ENCODE measurements at places on chromosomes 7 and 10. TPM values are rescaled to one million over a fixed set of nuclear protein-coding genes. Genes with fewer than 3 reads are reported as not detected.

- no peaks in the 10 kb centered on the region for H3K27me3 ChIP-seq
- H3K36me3 ChIP-seq: no peaks in the 10 kb centered on the region
- H3K4me1 ChIP-seq: peaks cover 53% of the 10 kb centered on the region
- no peak overlapping the region for H3K27ac ChIP-seq
- DNase-seq: no peak
These were observed 4.2 kb downstream of the BNIP3 start for GRCh38 chr10:131977323-131978096.

DNA sequence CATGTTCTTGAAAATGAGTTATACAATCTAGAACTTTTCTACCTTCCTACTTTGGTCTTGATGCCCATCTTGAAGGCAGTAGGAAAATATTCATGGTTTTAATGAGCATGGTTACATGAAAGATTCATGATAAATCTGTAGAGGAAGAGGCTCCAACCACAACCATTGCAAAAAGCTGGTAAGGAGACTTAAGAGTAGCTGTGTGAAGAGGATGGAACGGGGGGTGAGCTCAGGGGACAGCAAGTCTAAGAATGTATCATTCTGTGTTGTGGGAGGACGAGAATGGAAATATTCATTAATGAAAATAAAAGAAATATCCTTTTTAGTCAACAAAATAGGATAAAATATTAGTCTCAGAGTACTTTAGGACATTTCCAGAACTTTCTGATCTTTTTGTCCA, 81.1 kb downstream of the BMPER start:
- H3K4me1 ChIP-seq: no peaks in the 10 kb centered on the region
- H3K27me3 ChIP-seq: no peaks in the 10 kb centered on the region
- H3K4me3 ChIP-seq: no peak overlapping the region
- no peak overlapping the region for H3K27ac ChIP-seq
- no peaks in the 10 kb centered on the region for H3K36me3 ChIP-seq
- no peak for DNase-seq

DNA sequence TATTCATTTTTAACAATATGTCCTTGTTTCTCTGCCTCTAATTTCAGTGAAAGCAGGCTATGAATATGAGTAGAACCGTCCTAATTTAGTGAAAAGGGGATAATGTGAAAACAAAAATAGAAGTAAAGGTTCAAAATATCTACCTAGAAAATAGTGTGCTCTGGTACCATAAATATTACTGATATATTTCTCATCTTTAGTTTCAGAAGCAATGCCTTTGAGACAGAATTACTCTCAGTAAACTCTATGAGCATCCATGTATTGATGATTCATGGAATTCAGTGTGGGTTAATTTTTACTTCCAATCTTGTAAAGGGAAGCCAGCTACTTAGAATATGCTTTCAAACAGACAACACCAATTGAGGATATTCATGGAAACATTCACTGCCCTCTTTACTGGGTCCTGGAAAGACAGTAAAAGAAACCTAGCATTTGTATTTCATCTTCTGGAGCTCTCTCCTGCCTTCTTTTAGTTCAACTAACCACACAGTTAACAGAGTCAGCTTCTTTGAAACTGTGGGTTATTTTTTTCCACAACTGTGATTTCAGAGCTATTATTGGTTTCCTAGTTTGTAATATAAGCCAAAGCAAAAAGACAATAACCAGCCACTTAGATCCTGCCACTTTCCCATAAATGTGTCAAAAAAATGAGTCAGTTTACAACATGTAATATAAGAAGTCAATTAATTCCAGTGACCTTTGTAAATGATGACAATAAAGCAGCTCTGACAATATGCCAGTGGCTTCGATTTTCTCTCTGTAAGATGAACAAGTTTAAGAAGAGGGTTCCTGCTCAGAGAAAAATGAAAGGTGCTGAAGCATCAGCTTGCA, 1.7 kb downstream of the LRRN3 start:
- DNase-seq: no peak
- H3K4me1 ChIP-seq: no peaks in the 10 kb centered on the region
- no peaks in the 10 kb centered on the region for H3K27me3 ChIP-seq

DNA sequence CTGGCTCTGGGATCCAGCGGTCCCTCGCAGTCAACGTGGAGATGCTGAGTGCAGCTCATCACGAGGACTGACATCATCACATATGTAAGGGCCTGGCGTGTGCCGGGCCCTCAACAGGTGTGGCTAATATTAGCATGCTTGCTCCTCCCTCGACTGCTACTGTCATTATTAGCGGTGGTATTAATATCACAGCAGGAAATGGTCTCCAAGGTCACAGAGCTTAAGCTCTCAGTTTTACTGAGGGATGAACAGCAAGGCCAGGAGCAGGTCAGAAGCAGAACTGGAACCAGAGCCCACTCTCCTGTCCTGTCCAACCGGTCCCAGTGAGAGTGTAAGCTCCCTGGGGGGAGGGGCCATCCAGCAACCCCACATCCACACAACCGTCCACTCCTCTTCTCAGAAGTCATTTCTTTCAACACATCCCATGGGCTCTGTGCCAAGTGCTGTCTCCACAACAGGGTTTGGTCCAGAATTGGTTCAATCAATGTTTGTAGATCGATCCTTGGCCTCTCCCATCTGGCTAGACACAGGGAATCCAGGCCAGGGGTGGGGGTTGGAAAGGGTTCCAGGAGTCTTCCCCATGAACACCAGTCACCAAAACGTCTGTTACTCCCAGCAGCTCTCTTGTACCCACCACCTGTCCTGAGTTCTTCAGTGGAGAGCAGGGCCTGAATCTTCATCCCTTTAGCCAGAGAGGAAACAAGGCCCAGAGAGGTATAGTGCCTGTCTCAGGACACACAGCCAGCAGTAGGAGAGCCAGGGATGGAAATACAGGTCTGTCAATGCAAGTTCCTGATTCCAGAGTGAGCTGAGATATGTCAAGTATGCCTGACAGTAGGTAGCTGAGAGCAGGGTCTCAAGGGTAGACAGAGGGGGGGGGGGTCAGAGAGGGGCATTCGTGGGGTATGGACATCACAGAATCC, 45.3 kb upstream of the ZMIZ1 start:
- no peaks in the 10 kb centered on the region for H3K36me3 ChIP-seq
- no peaks in the 10 kb centered on the region for H3K27me3 ChIP-seq
- no peak for DNase-seq

DNA sequence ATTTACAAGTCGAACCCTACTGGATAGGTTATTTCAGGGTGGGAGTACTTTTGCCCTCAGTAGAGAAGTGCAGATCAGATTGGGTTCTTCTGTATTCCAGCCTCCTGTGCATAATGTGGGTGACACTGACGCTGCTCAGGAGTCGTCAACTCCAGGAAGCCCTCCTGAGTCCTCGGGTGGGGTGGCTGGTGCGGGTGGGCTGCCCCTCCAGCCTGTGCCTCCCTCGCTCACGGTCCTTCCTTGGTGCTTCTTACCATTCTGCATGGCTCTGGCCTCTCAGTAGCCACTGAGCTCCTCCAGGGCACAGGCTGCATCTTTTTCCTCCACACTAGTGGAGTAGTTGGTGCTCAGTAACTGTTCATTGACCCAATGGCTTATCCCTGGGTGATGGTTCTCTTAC, 4.3 kb downstream of the CDH23 start:
- H3K27ac ChIP-seq: no peak overlapping the region
- no peaks in the 10 kb centered on the region for H3K27me3 ChIP-seq
- H3K4me3 ChIP-seq: no peak overlapping the region
- DNase-seq: no peak
- peaks cover 11% of the 10 kb centered on the region for H3K4me1 ChIP-seq

DNA sequence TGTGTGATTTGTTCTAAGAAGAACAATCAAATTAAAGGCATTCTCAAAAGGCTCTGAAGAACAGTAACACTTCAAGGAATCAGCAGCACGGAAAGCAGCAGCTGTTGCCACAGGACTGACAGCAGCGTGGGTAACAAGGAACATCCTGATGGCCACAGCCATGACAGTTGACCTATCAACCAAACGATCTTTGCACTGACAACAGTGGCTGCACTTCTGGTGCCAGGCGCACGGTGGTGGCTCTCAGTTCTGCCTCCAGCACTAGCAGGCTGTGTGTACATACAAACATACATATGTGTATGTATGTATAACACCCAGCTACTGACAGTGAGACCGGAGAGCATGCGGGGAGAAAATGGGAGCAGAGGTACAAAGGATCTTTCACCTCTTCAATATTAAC, 114.1 kb downstream of the ZFAND4 start:
- no peaks in the 10 kb centered on the region for H3K4me1 ChIP-seq
- H3K36me3 ChIP-seq: no peaks in the 10 kb centered on the region
- DNase-seq: no peak
- H3K27me3 ChIP-seq: no peaks in the 10 kb centered on the region
- no peak overlapping the region for H3K27ac ChIP-seq

DNA sequence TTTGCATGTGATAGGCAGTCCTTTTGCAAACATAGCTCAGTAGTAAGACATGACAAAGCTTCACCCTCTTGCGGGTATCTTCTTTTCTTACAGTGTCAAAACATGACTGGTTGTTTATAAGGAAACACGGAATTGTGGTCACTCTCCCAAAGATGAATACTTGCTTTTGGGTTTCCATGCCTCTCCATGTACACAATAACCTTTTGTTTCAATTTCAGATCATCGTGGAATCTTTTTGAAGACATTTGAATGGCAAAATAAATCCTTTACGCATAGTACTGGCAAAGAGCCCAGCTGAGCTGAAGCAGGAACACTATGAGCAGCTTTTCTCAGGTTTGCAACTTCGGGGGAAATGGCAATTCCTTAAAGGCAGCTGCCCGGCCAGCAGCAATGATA, 156.8 kb upstream of the FRMD4A start:
- H3K36me3 ChIP-seq: no peaks in the 10 kb centered on the region
- peaks cover 3% of the 10 kb centered on the region for H3K4me1 ChIP-seq
- no peak for DNase-seq
- peak overlapping the region; percentile 10 for H3K27ac ChIP-seq

DNA sequence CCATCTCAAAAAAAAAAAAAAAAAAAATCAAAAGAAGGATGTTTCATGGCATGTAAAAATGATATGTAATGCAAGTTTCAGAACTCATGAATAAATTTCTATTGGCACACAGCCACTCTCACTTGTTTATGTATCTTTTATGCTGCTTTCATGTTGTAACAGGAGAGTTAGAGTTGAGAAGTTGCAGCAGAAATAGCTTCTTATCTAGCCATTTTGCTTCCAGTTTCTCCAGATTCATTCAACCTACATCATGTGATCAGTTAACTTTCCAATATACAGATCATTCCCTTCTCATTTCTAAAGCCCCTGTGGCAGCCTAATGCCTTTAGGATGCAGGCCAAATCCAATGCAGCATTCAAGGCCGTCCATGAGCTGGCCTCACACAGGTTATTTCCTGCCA, 30.4 kb downstream of the ZNF786 start:
- H3K27ac ChIP-seq: peak overlapping the region; percentile 4
- no peaks in the 10 kb centered on the region for H3K36me3 ChIP-seq
- H3K4me1 ChIP-seq: peaks cover 18% of the 10 kb centered on the region

DNA sequence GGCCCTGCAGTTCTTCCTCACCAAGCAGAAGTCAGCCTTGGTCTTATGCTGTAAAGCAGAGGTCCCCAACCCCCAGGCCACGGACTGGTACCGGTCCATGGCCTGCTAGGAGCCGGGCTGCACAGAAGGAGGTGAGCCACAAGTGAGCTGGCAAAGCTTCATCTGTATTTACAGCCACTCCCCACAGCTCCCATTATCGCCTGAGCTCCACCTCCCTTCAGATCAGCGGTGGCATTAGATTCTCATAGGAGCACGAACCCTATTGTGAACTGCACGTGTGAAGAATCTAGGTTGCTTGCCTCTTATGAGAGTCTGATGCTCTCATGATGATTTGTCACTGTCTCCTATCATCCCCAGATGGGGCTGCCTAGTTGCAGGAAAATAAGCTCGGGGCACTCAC, 87.6 kb upstream of the NEBL start:
- H3K4me1 ChIP-seq: no peaks in the 10 kb centered on the region
- H3K36me3 ChIP-seq: no peaks in the 10 kb centered on the region
- H3K27me3 ChIP-seq: no peaks in the 10 kb centered on the region
- H3K4me3 ChIP-seq: no peak overlapping the region
- no peak for DNase-seq

- H3K27ac ChIP-seq: no peak overlapping the region
- peaks cover 3% of the 10 kb centered on the region for H3K4me1 ChIP-seq
- H3K4me3 ChIP-seq: no peak overlapping the region
- H3K36me3 ChIP-seq: no peaks in the 10 kb centered on the region
- H3K27me3 ChIP-seq: no peaks in the 10 kb centered on the region
- no peak for DNase-seq
These were observed 120.2 kb downstream of the CYP26A1 start for GRCh38 chr10:93193906-93194305.

GRCh38 chr7:70881167-70881847, 250.6 kb upstream of the GALNT17 start:
- H3K4me3 ChIP-seq: no peak overlapping the region
- no peaks in the 10 kb centered on the region for H3K4me1 ChIP-seq
- H3K27ac ChIP-seq: no peak overlapping the region
- H3K36me3 ChIP-seq: no peaks in the 10 kb centered on the region

GRCh38 chr7:106447318-106447847, 162.6 kb upstream of the NAMPT start:
- no peaks in the 10 kb centered on the region for H3K36me3 ChIP-seq
- no peak for DNase-seq

- no peak overlapping the region for H3K4me3 ChIP-seq
- no peaks in the 10 kb centered on the region for H3K4me1 ChIP-seq
- no peak for DNase-seq
- no peak overlapping the region for H3K27ac ChIP-seq
- H3K27me3 ChIP-seq: no peaks in the 10 kb centered on the region
These were observed 55.5 kb downstream of the HGF start for GRCh38 chr7:81714306-81714705.

DNA sequence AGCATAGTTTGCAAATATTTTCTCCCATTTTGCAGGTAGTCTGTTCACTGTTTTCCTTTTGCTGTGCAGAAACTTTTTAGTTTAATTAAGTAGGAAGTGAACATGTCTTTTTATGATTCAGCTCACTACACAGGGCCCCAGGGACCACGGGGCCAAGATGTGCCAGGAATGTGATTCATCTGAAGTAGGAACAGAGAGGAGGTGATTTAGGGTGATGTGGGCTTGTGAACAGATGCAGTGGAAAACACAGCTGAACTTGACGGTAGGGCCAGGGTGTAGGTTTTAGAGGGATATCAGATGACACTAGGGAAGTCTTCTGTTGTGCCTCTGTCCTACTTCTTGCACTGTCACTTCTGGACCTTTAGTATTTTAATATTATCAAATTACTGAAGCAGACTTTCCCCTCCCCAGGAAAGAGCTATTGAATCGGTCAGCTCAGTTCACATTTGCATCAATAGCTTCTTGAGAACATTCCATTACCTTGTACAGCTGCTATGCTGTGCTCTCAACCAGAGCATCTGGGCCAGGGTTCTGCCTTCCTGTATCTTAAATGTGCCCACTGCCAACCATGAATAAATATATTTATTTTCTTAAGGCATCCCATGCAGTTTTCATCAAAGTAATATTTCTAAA, 96.9 kb downstream of the OSBPL3 start:
- H3K4me1 ChIP-seq: no peaks in the 10 kb centered on the region
- DNase-seq: no peak
- H3K4me3 ChIP-seq: no peak overlapping the region
- no peaks in the 10 kb centered on the region for H3K36me3 ChIP-seq

GRCh38 chr7:49151146-49151545, 226.8 kb downstream of the CDC14C start:
- no peaks in the 10 kb centered on the region for H3K4me1 ChIP-seq
- no peak overlapping the region for H3K27ac ChIP-seq
- H3K4me3 ChIP-seq: no peak overlapping the region

The AMPH gene
- total RNA-seq: 0.18 TPM

The FAM237B gene
- total RNA-seq: not detected

The CPA1 gene
- not detected for total RNA-seq

The GRK5 gene
- 18.9 TPM for total RNA-seq

The KCNMA1 gene
- total RNA-seq: 18.5 TPM

The BTBD16 gene
- total RNA-seq: not detected

The PNLIP gene
- not detected for total RNA-seq

The ANKRD61 gene
- total RNA-seq: not detected

The CALN1 gene
- total RNA-seq: not detected

The SLC26A5 gene
- total RNA-seq: not detected

The GALNT17 gene
- 1.8 TPM for total RNA-seq

Measured in esophagus squamous epithelium (tissue), 5 donors.